Left renal cortex interstitium (tissue), 4 donors: ENCODE measurements at places on chromosomes 12 and 14. TPM values are rescaled to one million over a fixed set of nuclear protein-coding genes. Genes with fewer than 3 reads are reported as not detected.

DNA sequence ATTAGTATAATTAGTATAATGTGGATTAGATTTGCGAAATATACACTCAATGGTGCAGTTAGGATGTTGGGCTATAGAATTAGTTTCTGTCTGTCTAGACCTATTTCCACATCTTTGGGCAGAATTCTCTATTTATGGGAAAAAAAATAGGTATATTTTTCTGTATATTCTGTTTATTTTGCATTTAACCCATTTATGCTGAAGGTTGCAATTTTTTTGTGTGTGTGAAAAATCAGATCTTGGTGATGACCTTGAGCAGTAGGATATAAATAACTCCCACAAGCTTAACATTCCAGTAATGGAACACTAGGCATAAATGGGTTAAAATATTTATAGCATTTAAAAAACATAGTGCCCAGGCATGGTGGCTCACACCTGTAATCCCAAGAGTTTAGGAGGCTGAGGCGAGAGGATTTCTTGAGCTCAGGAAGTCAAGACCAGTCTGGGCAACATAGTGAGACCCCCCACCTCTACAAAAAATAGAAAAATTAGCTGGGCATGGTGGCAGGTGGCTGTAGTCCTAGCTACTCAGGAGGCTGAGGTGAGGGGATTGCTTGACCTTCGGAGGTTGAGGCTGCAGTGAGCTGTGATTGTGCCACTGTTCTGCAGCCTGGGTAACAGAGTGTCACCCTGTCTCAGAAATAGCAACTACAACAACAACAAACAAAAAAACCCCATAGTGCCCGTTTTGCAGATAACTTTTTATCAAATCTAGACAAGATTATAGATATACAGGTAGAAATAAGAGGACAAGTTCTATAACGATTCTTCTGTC, 9.3 kb downstream of the BRMS1L start:
- no peak for DNase-seq

GRCh38 chr14:30193101-30193500, 265.5 kb upstream of the PRKD1 start:
- DNase-seq: no peak

DNA sequence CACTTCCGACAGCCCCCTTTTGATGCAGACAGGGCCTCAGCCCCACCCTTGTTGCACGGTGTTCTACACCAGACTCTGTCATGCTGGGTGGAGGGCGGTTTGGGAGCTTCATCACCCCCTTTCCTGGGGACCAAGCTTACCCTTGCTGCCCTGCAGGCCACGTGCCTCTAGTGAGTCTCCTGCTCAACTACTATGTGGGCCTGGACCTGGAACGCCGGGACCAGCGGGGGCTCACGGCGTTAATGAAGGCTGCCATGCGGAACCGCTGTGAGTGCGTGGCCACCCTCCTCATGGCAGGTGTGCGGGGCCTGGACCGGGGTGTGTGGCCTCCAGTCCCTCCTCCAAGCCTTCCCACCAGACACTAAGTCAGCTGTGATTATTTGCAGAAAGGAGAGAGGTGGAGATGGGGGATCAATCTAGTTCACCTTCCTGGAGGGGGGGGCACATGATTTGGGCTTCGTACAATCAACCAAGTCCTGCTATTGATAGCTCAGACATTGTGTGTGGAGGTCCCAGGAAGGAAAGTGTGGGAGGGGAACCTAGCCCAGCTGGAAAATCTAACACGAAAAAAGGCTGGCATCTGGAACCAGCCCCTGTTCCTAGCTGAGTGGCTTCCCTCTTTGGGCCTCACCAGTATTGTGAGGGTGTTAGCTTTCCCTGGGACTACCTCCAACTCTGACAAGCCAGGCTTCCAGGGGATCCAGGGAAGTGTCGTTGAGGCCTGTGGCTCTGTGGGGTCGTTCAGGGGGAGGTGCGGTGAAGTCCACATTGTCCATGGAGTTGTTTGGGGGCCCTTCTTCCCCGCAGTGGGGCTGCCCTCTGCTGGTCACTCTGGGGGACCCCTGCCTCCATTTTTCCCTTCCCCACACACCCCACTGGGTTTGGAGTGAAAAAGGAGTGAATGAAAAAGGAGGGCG, 1.6 kb downstream of the ANKRD33 start:
- DNase-seq: no peak

DNA sequence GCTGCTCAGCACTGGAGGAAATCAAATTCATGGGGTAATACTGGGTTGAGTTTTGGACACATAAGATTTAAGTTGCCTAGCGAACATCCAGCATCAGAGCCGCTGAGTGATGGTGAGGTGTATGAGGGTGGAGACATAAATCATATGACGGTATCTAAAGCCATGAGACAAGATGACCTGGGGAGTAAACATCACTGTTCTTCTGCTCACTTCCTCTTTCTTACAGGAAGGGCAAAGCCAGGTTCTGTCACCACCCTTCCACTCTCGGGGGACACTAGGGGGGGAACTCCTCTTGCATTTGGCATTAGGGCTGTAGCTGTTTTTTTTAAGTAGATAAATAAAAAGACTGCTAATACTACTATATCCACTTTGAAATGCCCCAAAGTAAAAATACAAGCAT, 24.0 kb downstream of the PRDM4 start:
- no peak for DNase-seq

GRCh38 chr14:66746316-66747006, 238.5 kb downstream of the GPHN start:
- no peak for DNase-seq

The CCDC177 gene
- 0.08 TPM for polyA plus RNA-seq

The KCNJ8 gene
- 22.3 TPM for polyA plus RNA-seq

The KIF26A gene
- polyA plus RNA-seq: 10.6 TPM

The NANOG gene
- polyA plus RNA-seq: 0.23 TPM

The SUDS3 gene
- polyA plus RNA-seq: 42.2 TPM

The PRICKLE1 gene
- 55.7 TPM for polyA plus RNA-seq

DNA sequence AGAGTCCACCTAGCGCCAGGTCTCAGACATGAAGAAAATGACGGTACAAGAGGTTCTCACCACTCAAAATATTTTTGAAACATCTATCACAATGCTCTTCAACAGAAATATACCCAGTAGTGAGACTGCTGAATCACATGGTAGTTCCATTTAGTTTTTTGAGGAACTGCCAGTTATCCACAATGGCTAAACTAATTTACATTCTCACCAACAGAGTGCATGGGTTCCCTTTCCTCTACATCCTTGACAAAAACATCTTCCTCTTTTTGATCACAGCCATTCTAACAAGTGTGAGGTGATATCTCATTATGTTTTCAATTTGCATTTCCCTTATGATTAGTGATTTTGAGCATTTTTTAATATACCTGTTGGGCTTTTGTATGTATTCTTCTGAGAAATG, 5.7 kb upstream of the GPR65 start:
- DNase-seq: no peak

GRCh38 chr12:92955997-92956663, 27.0 kb upstream of the EEA1 start:
- DNase-seq: no peak

The PLD4 gene
- polyA plus RNA-seq: 8.8 TPM

The SYCP3 gene
- polyA plus RNA-seq: 2.2 TPM

DNA sequence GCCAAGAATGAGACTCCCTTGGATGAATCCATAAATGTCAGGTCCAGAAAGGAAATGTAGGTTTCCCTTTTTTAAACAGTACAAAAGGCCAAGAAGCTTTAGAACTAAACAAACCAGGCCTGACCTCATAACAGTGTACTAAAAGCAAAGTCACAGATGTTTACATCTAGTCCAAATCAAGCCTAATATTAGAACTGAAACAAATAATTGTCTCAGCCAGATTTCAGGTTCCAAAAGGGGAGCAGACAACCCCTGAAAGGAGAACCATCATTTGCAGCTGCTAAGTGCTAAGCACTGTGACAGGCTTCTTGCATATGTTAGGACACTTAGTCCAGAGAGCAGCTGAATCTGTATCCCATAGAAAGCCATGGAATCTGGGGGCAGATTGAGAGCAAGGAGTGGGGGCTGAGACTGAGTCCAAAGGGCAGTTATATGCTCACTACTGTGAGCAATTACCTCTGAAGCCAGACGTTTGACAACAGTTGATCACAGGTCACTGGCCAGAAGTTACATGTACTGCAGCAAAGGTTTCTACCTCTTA, 90.1 kb downstream of the STXBP6 start:
- DNase-seq: no peak
